ENCODE measurements at places on chromosomes 4 and X. TPM values are rescaled to one million over a fixed set of nuclear protein-coding genes. Genes with fewer than 3 reads are reported as not detected.

The PFKFB1 gene
- total RNA-seq = 0.42 TPM

The NIPAL1 gene
- total RNA-seq = 65.2 TPM

GRCh38 chr4:169659716-169660670 lies 39.6 kb downstream of the CLCN3 start:
- DNase-seq = peak; percentile 88

The SSX1 gene
- not detected for total RNA-seq

The FANCB gene
- total RNA-seq = 1.2 TPM

DNA sequence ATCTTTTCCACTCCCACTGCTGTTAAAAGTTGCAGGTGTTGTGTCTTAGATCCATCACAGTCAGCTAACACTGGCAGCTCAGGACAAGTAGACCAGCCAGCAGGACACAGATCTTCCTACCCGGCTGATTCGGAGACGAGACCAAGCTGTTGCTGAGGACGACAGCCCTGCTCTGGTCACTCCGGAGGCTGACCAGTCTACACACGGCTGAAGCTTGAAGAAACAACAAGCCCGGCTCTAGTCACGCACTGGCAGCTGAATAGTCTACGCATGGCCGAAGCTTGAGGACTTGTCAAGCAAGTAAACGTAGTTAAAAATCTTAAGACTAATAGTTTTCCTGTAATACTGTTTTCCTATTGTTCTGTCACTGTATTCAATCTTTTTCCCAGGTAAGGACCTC lies 1.8 kb downstream of the ACOX3 start:
- DNase-seq = no peak

The CCDC110 gene
- total RNA-seq = not detected

DNA sequence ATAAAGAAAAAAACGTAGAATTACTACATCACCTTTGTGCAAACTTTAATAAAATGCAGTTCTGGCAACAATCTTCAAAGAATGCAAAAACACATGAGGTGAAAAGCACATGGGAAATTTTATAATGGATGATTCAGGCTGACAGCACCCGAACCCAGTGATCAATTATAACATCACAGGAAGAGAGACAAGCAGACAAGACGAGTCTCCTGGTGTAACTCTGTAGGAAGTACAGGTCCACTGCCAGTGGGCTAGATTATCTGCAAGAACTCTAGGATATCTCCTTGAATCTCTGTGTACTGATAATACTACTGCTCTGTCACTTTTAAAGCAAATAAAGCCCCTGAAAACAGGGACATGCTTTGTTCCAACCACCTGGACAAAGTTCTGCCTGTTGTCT lies 58.9 kb upstream of the NXF3 start:
- no peak for DNase-seq

GRCh38 chr4:80424225-80424581 lies 88.7 kb downstream of the CFAP299 start:
- DNase-seq = no peak

Data from lower leg skin (tissue), 4 donors.